ENCODE measurements at places on chromosomes 3 and 15.

GRCh38 chr3:128466840-128467541 is at the start of gene DNAJB8:
Gene DNAJB8, minus strand, starts transcription at chr3:128466890. Its CDS starts 3,645 bp downstream, at chr3:128463245.
- DNase-seq: no peak

DNA sequence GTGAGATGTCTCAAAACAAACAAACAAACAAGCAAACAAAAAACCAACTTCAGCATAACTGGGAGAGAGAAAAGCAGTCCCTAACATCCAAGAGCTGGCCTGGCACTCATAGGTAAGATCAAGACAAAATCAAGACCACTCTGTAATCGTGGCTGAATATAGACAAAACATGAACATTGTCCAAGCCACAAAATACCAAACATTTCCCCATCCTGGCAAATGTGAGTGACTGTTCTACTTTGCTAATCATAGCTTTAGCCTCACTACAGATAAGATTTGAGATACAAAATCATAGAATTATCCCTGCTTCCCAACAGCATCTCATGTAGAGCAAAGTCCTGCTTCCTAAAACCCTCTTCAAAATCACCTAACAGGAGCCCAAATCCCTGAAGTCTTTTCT is 116.7 kb upstream of the PRTG start:
- DNase-seq: no peak

- no peak for DNase-seq
Measured at GRCh38 chr3:16370872-16371740, 106.1 kb downstream of the OXNAD1 start.

DNA sequence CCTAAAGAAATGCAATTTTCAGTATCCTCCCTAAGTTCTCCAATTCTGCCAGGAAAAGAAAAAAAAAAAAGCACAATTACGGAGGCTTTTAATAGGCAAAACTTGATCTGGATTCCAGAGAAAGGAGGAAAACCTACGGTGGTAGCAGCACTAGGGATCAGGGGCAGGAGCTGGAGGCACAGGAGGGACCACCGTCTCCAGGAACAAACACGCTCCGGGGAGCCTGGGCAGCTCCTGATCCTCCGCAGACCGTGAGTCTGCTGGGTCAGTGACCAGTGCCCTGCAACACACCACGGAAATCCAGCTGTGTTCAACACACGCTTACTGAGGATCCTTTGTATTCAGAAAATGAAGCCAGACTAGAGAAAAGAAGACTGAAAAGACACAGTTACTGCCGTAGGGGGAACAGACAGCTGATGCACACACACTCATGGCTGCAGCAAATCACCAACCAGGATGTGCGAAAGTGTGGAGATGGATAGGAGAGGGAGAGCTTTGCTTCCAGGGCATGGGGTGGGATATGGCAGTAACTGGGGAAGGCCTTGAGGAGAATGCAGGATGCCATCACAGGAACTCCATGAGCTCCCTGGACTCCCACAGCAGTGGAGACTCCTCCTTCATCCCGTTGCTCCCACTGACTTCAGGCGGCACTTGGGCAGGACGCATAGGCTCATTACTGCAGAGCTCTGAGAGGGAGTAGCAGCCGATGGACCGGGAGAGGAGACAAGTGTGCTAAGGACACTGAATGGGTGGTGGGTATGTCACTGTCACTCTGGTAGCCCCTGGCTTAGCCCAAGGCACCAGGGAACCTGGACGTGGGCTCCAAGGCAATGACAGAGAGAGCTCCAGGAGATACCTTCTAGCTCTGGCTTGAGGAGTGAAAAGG is 167.0 kb downstream of the ATP10A start:
- no peak for DNase-seq

GRCh38 chr3:101070799-101071121 is 77.5 kb upstream of the ABI3BP start:
- no peak for DNase-seq

Measured in HCT116 (cell line).